ENCODE measurements at places on chromosomes 4 and X.

DNA sequence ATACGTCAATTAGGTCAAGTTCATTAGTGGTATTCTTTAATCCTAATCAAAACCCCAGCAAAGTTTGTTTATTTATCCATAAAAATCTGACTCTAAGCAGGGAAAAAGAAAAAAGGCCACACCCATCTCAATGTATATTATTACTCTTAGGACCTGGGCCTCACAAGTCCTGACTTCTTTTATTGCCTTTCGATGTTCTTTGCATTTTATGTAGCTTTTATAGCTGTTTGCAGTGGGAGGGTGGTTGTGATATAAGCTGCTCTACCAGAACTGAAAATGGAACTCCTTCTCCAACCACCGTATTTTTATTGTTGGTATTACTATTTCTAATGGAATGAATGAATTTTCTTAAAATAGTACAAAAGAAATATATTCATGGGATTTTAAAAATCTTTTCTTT is 163.3 kb upstream of the FAM47C start:
- no peak for DNase-seq

DNA sequence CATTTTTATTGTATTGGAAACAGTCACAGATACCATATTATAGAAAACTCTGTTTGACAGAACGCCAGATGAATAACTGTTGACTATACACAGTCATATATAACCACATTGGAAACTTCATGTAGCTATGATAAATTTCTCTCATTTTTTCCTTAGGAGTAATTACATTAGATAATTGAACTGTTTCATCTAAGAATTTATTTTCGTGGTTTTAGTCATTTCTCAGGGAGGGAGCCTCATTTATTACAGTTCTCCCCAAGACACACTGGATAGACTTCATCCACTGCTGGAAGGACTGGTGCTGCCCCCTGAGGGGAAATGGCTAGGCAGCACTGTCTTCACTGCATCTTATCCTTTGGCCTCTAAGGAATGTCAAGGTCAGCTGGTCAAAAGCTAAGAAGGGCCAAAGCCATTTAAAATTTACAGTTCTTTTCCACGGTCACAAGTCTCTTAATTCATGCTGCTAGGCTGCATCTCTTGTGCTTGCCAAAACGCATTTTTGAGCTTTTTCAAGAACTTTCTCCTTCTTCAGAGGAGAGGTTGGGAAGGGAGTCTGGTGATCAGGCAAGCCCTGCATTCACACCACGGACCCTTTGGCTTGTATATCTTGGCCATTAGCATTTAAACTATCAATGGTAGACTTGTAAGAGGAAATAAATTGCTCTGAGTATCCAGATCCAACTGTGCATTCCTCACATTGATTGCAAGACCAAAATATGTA is 145.1 kb downstream of the CBR4 start:
- DNase-seq = no peak

DNA sequence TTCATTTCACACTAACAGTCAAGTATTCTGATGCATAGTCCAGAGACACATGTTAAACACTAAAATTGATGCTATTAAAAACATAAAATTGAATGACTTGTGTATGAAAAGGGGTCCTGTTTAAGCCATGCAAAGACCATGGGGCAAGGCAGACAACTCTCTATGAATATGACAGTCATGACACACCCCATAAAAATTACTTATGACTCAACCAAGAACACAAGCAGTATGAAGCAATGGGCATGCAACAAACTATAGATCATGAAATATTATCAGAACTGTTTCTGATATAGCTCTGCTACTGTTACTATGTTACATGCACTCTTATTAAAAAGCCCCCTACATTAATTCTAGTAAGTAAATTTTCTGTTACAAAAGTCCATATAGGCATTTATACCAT is 57.5 kb upstream of the ZCCHC13 start:
- DNase-seq = no peak

GRCh38 chr4:107058828-107059227 is 22.7 kb upstream of the DKK2 start:
- no peak for DNase-seq

GRCh38 chrX:148363471-148364235 is 136.8 kb upstream of the AFF2 start:
- DNase-seq = no peak

GRCh38 chr4:128288689-128289106 is 1.1 kb upstream of the PGRMC2 start:
- DNase-seq = peak; percentile 39

DNA sequence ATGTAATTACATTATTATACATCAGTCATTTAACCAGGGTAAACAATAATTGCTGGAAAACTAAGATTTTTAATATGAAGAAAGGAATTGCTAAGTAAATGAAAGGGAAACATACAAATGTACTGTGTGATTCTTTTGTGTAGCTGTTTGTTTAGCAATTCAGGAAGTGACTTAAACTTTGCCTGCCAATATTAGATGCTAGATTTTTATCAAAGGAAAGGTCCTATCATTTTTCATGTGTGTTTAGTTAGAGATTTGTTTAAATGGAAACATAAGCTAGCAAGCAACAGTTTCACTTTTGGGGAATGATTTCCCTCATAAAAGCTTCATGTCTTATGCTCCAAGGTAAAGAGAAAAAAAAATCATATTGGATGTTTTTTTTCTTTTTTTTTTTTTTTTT is 95.1 kb upstream of the LIMCH1 start:
- no peak for DNase-seq

DNA sequence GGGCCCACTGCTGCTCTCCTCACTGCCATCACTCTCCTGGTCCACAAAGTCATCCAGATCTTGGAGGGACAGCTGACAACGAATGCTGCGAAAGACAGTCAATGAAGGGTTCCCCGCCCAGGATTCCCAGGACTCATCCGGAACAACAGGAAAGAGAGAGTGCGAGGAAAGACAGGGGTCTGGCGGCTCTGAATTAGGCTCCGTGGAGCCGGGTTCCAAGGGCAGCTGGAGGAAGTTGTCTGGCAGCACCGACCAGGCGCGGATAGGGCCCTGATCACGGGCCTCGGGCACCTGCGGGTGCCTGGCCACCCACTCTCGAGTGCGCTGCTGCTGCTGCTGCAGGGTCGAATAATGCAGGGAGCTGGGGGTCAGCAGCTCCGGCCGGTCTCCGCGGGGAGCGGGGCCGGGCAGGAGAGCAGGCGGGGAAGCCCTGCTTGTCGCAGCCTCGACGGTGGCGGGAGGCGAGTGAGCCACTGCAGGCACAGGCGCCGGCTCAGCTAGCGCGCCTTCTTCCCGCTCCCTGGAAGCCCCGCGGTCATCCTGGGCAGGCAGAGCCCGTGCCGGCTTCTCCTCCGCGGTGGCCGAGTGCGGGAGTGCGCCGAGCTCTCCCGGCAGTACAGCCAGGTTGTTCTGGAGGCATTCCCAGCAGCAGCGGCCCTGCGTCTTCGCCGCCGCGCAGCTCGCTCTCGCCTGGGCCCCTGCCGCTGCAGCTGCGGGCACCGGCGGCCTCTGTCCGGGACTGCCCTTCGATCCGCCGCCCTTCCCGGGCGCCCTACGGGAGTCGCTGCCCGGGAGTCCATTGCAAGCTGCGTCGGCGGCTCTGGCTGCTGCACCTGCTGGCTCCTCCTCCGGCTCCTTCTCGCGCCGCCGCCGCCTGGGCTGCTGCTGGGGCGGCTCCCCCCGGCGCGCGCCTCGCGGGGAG is 1.1 kb downstream of the SOWAHB start:
- DNase-seq = no peak

DNA sequence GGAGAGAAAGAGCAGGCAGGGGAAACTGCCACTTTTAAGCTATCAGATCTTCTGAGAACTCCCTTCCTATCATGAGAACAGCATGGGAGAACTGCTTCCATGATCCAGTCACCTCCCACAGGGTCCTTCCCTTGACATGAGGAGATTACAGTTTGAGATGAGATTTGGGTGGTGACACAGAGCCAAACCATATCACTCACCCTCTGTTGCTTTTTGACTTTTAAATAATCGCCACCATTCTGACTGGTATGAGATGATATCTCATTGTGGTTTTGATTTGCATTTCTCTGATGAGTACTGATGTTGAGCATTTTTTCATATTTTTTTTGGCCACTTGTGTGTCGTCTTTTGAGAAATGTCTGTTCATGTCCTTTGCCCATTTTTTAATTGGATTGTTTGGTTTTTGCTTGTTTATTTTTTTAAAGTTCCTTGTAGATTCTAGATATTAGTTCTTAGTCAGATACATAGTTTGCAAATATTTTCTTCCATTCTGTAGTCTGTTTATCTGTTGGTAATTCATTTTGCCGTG is 6.5 kb upstream of the PAQR3 start:
- DNase-seq = peak; percentile 16

DNA sequence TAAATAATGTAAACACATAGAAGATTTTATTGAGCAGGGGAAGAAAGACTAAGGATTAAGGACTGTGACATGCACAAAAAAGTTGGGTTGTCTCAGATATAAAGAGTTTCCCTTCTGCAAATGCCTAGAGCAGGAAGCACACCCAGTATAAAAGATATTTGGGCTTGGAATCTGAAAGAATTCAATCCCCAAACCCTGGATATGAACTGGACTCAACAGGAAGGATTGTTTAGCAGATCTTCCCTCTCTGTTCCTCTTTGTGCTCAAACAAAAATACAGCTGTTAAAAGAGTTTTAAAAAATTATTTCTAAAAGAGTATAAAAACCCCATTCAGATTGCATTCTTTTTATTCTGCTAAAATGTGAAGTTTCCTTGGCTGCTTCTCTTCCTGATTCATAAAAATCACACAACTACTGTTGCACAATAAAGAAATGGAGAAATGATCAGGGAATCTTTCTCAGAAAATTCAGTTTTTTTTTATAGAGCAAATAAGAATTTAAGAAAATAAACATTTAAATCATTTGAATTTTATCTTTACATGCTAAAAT is 71.4 kb downstream of the PDLIM5 start:
- no peak for DNase-seq

All from activated CD4-positive, alpha-beta T cell treated with anti-CD3 and anti-CD28 coated beads, Interleukin-2, Interleukin-6, amounts not matched to agents 100 ng/mL and 50 ng/mL, durations not matched to agents 16 hours and 8 hours (primary cell).